ENCODE measurements at places on chromosomes 2 and 18.
A peak's percentile ranks its signal among the peaks of the same experiment; 100 is the strongest.

DNA sequence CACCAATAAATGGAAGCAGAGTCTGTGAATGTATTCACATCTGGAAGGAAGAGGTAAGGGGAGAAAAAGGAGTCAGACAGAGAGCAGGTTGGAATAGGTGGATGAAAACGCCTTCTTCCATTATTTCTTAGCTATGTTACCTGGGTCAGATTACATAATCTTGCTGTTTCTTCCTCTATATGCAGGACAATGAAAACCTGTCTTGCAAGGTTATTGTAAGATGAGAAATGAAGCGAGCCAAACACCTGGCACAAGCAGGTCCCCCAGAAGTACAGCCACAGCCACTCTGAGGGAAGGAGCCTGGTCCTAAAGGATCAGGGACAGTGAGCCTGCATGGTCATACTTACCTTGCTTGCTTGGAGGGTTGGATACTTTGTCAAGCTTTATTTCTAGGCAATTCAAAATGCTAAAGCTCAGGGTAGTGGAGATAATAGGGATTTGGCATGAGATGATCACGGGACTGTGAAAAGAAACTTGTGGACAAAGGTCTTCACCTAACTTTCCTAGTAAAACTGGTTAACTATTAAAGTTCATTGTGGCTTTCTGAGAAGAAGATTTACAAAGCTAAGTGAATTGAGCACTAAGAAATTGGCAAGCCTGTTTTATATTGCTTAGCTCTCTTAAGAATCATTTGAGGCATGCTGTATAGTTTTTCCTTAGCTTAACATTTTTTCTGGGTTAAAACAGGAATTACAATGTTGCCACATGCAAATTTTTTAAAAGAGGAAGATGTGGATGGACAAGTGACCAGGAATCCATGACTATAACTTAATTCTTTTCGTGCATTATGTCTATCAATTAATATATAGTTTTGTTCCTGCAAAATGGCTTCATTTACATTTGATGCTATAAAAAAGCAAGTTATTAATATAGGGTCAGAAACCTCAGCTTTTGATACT lies 15.7 kb upstream of the PLA2R1 start:
- peak; percentile 19 for DNase-seq

GRCh38 chr2:215422676-215423075 lies 13.2 kb downstream of the FN1 start:
- DNase-seq = no peak

DNA sequence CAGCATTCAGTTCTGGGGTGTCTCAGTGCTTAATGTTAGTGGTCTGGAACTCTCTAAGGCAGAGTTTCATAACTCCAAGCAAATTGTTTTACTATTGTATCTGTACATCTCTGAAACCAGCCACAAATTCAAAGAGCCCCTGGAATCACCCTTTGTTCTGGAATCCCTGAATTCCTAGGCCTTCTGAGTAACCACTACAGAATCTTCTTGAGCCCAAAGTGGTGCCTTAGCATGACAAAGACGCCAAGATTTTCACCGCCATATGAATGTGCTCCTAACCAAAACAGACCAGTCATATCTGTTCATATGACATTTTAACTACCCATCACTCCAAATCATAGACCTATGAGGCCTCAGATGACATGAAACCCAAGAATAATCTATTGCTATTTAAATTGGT lies 668.1 kb downstream of the EPHA4 start:
- no peak for DNase-seq

DNA sequence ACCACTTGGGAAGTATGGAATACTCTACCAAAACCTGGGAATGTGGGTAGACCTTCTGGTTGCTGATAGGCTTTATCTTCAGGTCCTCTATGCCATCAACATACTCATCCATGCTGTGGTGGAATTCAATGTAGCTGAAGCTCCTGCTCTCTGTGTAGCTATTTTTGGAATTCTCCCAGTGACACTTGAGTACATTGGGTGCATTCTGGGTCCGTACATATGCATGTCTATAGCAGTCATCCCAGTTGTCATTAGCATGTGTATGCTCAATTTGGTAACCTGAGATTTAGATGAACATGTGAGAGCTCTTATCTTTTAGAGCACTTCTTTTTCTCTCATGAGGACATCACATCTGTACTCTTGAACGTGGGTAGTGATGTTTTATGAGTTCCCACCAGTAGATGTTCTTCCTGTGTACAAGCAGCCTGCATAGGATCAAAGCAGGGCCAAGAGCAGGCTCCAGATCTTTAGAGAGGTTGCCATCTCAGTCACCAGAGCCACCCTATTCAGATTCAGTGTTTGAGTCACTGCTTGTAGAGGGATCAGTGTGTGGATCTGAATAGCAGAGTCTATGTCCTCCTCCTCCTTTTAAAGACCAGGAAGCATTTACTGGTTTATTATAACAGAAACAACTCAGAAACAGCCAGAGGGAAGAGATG lies 65.9 kb downstream of the MGAT5 start:
- DNase-seq = no peak

GRCh38 chr2:96747061-96747617 lies 7.3 kb upstream of the LMAN2L start:
- no peak for DNase-seq

GRCh38 chr2:182031956-182032355 lies 46.3 kb downstream of the PPP1R1C start:
- DNase-seq = no peak

DNA sequence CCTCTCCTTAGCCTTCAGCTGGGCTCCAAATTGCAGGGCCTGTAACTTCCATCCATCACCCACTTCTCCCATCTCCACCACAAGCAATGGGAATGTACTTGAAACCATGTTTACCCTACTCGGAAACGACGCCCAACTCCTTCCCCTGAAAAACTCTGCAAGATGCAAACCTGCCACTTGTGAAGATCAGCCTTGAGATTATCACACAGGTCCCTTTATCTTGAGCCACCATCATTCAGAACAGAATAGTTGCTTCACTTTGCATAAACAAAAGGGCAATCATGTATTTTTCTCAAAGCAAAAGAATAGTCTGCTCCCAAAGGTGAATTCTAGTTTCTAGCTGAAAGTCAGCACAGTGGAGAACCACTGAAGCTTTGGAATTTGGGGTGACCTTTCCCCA lies 75.8 kb downstream of the TNFRSF11A start:
- DNase-seq = no peak

- DNase-seq = no peak
Measured at GRCh38 chr2:70226781-70227180, 21.6 kb downstream of the TIA1 start.

GRCh38 chr18:22977847-22978701 lies 44.9 kb downstream of the RBBP8 start:
- DNase-seq = peak; percentile 25

DNA sequence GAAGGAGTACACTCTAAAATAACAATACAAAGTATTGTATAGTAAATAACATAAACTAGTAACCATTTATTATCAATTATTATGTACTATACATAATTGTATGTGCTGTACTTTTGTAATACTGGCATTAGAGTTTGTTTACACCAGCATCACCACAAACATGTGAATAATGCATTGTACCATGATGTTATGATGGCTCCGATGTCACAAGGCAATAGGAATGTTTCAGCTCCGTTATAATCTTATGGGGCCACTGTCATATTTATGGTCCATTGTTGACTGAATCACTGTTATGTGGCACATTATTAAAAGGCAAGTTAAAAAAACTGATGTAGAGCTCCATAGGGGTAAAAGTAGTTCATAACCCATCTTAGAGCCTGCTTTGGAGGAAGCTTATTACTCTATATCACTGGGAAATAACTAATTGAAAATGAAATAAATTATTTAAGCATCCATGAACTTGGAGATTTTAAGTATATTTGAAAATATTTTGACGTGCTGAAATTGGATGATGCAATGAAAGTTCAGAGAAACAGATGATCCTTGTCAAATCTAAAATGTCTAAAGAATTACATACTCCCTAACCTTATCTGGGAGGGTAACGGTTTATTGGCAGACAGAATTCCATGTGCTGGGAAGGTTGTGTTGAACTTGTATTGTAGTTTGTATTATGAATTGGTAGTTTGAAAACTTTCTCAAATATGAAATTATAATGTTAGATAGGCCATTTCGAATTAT lies 2.4 kb downstream of the SKA1 start:
- no peak for DNase-seq

GRCh38 chr2:168851674-168852320 lies 38.4 kb downstream of the SPC25 start:
- DNase-seq = peak; percentile 34

DNA sequence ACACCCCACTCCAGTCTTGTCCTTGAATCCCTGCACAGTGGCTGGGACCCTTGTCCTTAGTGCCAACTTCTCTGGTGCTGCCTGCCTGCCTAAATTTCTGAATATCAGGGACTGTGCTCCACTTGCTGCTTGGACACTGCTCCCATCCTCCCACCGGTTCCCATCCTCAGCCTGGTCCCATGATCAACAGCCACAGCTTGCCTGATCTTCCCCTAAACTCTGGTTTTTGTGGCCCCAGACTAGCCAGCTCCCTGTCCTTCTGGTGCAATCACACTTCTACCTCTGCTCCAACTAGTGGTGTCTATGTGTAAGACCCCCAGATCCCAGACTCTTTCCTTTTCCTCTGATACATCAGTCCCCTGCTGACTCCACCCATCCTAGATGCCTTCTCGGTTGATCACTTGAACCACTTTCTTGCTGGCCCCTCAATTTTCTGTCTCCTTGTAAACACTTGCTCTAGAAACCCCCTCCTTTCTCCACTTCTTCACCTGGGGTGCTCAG lies 37.2 kb upstream of the POLE4 start:
- DNase-seq = no peak

- DNase-seq = peak; percentile 68
Measured at GRCh38 chr2:43305517-43305916, 79.1 kb upstream of the ZFP36L2 start.

- DNase-seq = no peak
Measured at GRCh38 chr18:79365701-79366100, 30.0 kb upstream of the NFATC1 start.

DNA sequence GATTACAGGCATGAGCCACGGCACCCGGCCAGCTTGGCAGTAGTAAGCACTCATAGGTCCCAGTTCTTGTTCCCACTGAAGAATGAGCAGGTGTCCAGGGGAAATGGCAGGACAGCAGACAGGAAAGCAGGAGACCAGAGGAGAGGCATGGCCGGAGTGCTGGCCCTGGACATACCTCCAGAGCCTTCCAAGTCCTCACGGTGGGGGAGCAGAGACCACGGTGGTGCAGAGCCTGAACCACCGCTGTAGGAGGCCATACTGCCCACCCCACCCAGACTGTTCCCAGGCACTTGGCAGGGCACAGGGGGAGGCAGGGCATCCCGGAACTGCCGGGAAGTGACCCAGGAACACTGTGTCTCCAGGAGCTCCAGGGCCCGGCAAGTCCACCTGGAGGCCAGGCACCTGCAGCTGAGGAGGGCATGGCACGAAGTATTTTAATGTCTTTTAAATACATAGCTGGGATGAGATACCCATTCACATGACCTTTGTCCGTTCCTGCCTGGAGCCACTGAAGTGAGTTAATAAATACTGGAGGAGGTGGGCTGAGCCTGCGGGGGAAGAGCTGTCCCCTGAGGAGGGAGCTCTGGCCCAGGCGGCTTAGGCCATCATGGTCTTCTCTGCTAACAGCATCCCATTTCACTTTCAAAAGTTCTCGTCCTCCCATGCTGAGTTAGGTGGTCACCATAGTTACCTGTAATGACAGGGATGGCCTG lies 49.7 kb upstream of the TFCP2L1 start:
- peak; percentile 44 for DNase-seq

- no peak for DNase-seq
Measured at GRCh38 chr2:236119476-236119875, 48.7 kb downstream of the GBX2 start.

GRCh38 chr18:4374564-4374963 lies 80.5 kb downstream of the DLGAP1 start:
- no peak for DNase-seq

DNA sequence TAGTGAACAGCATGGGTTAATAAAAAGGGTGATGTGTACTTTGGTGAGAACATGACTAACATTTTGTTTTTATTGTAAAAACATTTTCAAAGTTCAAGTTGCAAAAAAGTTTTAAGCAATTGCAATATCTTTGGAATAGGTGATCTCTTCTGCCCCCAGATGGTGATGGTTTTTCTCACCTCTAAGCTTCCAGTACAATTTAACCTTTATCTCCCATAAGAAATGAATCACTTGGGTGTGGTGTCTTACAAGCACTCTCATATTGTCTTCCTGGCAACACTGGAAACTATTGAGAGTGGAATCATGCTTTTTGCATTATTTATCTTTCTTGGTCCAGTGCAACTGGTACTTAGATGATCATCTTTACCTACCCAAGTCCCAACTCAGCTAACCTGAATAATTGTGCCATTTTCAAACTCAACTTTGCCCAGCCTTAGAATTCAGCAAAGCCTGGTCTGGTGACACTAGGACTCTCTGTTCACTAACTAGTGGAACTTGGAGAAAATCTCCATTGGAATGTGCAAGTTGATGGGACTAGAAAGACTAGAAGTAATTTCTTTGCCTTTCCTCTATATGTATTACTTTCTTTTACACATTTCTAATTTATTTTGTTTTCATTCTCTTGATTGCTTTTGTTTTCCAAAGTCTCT lies 964.7 kb upstream of the ZEB2 start:
- peak; percentile 21 for DNase-seq

- peak; percentile 69 for DNase-seq
Measured at GRCh38 chr18:54254265-54254758, 15.0 kb upstream of the POLI start.

- no peak for DNase-seq
Measured at GRCh38 chr2:239984421-239985194, 40.5 kb downstream of the NDUFA10 start.

GRCh38 chr2:84823788-84824187 lies 57.1 kb downstream of the TRABD2A start:
- no peak for DNase-seq

DNA sequence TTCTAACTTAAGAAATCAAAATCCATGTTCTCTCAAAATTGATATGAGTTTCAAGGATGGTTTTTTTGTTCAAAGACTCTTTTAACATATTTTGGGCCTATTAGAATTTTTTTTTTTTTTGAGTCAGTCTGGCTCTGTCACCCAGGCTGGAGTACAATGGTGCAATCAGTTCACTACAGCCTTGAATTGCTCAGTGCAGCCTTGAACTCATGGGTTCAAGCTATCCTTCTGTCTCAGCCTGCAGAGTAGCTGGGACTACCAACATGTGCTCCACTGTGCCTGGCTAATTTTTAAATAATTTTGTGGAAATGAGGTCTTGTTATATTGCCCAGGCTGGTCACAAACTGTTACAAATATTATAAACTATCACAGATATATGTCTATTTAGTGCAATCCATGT lies 40.6 kb upstream of the RBMS1 start:
- no peak for DNase-seq

DNA sequence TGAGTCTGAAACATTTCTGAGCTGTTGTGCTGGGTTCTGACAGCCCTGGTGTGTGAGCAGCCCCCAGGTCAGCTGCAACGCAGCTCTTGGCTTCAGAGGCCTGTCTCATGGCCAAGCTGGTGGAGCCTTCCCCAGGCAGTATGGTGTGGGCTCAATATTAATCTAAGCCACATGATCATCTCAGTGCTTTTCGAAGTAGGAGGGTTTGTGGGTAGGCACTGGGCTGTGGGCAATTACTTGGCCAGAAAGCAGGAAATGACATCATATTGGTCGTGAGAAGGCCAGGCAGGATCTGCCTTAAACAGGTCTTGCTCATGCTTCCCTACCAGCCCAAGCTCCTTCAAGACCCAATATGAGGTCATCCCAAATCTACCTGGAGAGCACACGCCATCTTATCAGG lies 26.9 kb downstream of the LOXHD1 start:
- DNase-seq = no peak

GRCh38 chr2:162293122-162293786 lies 25.2 kb downstream of the IFIH1 start:
- no peak for DNase-seq

GRCh38 chr2:46173636-46174250 lies 123.5 kb upstream of the EPAS1 start:
- DNase-seq = no peak
